AG04449 (cell line): ENCODE measurements at places on chromosomes 3 and 15.

DNA sequence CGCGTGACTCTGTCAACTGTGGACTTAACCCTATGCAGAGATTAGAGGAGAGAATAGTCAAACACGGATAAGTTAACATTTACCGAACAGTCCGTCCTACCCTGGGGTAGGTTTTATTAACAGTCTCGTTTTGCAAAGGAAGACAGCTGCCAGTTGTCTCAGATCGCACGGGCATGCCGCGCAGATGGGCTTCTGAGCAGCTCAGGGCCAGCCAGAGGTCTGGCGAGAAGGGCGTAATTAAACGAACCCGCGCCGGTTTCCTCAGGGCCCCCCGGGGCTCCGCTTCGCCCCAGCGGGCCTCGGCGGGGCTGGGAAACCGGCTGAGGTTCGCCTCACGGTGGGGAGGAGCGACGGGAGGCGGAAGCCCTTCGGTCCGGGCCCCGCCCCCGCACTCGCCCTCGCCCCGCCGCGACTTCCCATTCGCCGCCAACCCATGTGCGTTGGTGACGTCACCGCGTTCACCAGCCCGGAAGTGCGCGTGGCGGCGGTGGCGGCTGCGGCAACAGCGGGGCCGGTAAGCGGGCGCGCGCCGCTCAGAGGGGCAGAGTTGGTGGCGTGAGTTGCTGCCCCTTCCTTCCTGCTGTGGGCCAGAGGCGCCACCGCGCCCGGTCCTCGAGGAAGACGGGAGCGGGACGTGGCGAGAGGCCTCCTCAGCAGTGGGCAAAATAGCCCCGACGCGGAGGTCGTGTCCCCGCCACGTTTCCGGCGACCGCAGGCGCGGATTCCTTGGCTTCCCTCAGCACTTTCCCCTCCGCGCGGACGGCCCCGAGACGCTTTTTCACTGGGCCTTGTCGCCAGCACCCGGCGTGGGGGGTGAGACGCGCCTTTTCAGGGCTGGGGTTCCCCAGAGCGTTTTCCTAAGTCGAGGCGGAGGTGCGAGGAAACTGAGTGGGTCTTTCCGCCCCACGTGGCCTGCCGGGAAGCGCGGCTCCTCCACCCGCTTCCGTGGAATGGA lies at the start of gene TRNT1:
Gene TRNT1, plus strand, starts transcription at position 464 of the 955 bp plus-strand sequence. CDS start 2,101 bp downstream, outside the sequence.
- DNase-seq = peak; percentile 53

- DNase-seq = no peak
These were observed 39.7 kb downstream of the NUDT16 start for GRCh38 chr3:131421301-131421700.

DNA sequence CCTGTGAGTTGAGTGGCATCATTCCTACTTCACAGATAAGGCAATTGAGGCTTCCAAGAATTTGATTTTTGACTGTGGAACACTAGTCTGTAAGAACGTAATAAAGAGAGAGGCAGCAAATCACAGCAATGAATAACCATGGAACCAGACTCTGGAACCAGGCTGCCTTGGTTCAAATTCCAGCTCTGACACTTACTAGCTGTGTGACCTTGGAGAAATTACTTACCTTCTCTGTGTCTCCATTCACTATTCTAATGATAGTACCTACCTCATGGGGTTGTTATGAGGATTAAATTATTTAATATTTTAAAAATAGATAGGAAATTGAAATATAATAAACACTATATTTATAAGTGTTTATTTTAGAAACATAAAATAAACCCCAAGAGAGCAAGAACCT lies 12.6 kb upstream of the IGDCC3 start:
- DNase-seq = no peak

- DNase-seq = no peak
These were observed 101.7 kb upstream of the CCDC54 start for GRCh38 chr3:107275511-107275910.

GRCh38 chr3:195597229-195597628 lies 13.5 kb upstream of the APOD start:
- no peak for DNase-seq
